ENCODE measurements at places on chromosomes 6 and 20.

DNA sequence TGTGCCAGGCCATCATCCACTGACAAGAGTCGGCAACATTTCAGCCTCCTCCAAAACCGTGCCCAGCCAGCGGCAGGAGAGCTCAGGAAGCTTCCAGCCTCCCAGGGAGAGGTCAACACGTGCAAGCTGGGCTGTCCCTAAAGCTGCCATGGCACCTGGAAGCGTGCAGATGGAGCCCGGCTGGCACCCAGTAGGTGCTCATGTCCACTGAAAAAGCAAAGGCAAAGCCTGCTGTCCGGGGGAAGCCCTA, 14.4 kb upstream of the TLDC2 start:
- no peak for DNase-seq

DNA sequence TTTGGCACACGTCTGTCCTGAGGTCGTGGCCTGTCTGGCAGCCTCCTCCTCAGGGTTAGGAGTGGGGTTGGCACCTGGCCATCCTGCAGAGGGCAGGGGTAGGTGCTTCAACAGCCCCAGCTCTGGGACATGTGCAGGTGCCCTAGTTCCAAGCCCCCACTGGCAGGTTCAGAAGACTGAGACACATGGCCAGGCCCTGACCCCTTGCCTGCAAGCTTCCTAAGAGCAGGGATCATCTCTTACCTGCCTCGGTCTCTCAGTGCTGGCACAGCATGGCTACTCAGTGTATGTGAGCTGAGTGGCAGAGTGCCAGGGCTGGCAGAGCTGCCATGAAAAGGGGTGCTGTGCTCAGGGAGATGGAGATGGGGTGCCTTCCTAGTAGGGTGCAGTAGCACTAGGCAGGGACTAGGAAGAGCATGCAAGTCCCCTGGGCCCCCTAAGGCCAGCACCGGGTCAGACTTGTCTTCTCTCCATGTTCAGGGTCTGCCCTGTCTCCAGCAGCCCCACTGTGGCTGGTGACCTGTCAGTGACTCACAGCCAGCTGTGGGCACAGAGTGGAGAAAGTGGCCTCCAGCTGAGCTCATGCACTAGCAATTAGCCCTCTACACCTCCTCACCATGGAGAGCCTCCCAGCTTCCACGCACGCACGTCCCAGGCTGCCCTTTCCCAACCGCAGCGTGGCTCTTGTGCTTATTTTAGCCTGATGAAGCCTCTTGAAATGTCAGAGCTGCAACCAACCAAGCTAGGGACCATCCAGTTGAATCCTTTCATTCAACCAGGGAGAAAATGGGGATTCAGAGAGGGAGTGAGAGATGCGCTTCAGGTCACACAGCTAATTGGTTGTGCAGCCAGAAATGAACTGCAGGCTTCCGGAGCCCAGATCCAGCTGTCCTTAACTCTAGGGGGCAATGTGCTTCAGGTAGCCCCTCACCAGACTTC, 116.6 kb downstream of the MRPL14 start:
- no peak for DNase-seq

GRCh38 chr6:75760320-75760719, 11.3 kb downstream of the MYO6 start:
- no peak for DNase-seq

GRCh38 chr6:148677594-148678476, 69.0 kb upstream of the UST start:
- DNase-seq: no peak

DNA sequence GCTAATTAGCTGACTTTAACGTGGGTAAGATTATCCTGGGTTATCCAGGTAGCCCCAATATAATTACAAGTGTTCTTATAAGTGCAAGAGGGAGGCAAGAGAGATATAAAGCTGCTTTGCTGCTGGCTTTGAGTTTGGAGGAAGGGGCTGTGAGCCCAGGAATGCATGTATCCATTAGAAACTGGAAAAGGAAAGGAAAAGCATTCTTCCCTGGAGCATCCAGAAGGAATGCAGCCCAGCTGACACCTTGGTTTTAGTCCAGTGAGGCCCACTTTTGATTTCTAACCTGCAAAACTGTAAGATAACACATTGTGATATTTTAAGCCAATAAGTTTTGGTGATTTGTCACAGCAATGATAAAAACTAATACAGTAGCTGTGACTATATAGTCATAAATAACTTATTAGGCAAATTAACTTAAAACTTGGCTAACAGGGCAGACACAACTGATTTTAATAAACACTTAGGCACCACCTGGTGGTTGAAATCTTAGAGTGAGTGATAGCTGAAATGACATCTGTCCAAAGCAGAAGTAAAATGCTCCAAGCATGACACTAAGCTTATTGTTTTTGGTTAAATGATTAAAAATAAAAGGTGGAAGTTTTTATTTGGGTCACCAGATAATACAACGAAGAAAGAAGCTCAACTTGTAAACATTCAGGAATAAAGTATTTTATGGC, 35.6 kb downstream of the ADGRF4 start:
- DNase-seq: no peak

- no peak for DNase-seq
These were observed 278.9 kb downstream of the SMOC2 start for GRCh38 chr6:168719901-168720300.

Measured in gastrocnemius medialis (tissue), 4 donors.